ENCODE measurements at places on chromosomes 4 and X. TPM values are rescaled to one million over a fixed set of nuclear protein-coding genes. Genes with fewer than 3 reads are reported as not detected.

AMBN gene
- not detected for polyA plus RNA-seq

HELT gene
- polyA plus RNA-seq: not detected

FGF13 gene
- 9.7 TPM for polyA plus RNA-seq

DRD5 gene
- polyA plus RNA-seq: 0.31 TPM

FAM53A gene
- polyA plus RNA-seq: 2.1 TPM

USP17L30 gene
- not detected for polyA plus RNA-seq

Data from stomach (tissue), 19 donors.